ENCODE measurements at places on chromosomes 11 and 22. TPM values are rescaled to one million over a fixed set of nuclear protein-coding genes. Genes with fewer than 3 reads are reported as not detected.
A peak's percentile ranks its signal among the peaks of the same experiment; 100 is the strongest.

DNA sequence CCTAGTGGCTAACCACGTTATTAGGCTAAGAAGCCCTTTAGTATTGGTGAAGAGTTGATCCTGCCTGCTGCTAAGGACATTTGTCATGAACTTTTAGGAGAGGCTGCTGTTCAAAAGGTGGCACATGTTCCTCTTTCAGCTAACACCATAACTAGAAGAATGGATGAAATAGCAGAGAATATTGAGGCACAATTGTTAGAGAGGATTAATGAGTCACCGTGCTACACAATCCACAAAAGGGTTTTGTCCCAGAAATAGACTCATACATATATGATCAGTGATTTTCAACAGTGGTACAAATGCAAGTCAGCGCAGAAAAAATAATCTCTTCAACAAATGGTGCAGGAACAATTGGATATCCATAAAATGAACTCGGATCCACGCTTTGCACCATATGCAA, 7.0 kb upstream of the MSANTD2 start:
- DNase-seq, result no peak

DNA sequence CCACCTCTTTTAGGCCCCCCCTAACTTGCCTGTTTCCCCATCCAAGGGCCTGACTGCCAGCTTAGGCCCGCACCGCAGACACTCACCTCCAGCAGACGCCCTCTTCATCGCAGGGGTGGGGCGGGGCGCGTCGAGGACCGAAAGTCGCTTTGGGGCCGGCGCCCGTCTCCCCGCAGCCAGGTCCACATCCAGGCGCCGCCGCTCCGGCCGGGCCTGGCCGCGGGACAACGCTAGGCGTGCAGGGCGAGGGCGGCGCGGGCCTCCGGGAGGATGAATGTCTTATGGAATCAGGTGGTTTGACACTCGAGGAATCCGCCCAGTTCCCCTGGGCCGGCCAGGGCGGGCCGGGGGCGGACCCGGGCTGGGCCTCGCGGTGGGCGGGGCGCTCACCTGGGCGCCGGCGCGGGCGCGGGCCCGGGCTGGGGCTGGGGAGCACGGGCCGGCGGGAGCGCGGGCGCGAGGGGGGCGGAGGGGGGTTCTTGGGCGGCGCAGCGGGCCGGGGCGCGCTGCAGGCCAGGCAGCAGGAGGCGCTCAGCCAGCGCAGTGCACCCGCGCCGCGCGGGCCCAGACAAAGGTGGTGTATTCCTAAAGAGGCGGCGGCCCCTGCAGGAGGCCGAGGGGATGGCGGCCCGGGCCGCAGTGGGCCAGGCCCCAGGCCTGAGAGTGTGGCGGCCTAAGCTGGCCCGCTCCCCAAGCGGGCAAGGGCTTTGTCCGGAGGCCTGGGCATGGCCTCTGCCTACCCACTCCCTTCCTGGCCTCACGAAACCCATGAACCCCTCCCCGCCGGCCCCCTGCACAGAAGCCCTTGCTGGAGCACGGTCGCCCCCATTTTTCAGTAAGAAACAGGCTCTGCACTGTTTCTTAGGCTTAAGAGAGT, 177.6 kb downstream of the IGLL1 start:
- DNase-seq, result peak; percentile 80

DNA sequence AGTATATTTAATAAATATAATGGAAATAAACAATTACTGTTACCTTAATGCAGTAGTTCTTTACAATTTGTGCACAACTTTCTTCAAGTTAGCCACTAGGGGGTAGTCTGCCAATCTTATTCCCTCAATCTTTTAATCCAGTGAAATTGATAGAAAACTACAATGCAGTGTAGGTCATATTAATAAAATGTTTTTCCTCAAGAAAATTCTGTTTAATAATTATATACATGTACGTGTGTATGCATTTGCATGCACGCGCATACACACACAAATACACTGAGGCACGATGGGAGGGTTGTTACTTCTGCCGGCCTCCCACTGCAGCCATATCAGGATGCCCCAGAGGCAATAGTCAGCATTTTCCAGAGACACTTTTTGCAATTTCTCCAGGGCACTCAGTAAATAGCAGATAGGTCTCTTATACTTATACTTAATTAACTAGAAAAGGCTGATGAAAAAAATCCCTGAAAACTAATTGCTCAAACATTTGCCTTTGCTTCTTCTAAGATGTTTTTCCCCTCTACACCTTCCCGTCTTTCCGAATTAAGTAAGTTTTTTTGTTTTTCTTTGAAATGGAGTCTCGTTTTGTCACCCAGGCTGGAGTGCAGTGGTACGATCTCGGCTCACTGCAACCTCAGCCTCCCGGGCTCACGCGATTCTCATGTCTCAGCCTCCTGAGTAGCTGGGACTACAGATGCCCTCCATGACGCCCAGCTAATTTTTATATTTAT, 3.1 kb downstream of the GAB2 start:
- DNase-seq, result no peak

- no peak for DNase-seq
Observed at GRCh38 chr11:108543316-108543964, 45.3 kb upstream of the POGLUT3 start.

- DNase-seq, result no peak
Observed at GRCh38 chr11:132993991-132994502, 538.3 kb downstream of the OPCML start.

The P2RY6 gene
- 1.6 TPM for total RNA-seq

The LYVE1 gene
- 8.2 TPM for total RNA-seq

- DNase-seq, result no peak
Observed at GRCh38 chr11:110713449-110713776, 1.2 kb upstream of the ARHGAP20 start.

DNA sequence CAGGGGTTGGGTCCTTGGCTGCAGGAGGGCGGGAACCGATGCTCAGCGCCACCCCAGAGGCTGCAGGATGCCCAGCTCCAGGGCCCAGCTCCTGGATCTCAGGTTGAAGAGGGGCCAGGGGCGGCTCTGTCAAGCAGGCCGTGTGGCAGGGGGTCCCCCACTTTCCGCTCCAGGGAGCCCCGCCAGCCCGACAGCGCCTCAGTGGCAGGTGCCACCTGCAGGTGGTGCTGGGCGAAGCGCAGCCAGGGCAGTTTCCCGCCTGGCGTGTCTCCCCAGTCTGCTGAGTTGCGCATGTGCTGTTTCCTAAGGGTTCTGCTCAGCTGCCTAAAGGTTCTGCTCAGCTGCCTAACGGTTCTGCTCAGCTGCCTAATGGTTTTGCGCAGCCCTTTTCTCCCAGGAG, 442.1 kb downstream of the POTEH start:
- DNase-seq, result no peak

DNA sequence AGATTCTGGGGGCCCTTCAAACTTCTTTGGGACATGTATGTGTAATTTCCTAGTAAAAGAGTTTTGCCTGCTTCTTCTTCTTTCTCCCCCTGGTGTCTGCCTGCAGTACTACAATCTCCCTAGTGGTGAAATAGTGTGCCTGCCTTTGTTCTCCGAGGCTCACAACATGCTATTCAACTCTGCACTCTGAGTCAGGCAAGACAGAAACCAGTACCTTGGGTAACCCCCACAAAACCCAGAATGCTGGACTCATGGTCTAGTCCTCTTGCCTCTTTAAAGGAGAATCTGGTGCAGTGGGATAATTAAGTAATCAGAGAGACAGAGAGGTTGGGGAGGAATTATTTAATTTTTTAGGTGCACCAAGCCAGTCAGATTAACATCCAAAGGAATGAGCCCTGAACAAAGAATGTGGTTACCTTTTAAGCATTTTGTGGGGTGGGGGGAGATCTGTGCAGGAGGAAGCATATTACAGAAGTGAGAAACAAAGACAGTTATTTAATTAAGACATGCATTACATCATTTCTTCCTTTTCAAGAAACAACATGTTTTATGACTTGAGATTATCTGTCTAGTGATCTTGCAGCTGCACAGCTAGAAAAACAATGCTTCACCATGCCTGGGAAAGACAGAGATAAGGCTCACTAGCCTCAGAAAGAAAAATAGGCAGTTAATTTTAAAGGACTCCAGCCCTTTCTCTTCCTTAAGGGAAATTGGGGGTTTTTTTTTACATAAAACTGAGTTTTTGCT, 11.0 kb upstream of the MS4A6A start:
- peak; percentile 54 for DNase-seq

DNA sequence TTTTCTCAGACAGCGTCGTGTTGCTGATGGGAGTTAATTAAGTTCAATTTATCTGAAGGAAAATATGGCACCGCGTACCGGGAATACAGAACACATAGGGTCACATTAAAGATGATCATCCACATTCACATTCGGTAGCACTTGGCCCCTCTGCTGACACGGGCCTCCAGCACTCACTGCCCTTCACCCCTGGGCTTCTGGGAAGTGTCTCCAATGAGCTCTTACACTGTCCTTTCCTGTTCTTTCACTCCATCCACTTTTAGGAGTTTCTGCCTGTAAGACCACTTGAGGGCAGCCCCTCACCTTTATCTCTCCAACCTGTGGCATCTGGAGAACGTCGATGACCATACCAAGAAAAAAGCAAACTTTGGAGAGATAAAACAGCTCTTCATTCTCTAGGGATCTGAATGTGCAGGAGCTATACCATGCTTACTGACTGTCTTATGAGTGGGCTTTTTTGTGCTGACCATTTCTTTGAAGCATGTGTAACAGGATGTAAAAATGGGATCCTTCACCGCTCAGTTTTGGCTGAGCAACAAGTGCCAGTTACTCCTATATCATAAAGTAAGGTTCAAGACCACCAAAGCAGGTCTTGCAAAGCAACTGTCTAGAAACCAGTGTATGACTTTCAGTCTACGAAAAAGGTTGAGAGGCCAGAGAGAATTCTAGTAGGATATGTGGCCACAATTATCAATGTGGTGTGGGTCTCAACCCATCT, 1.1 kb upstream of the SERGEF start:
- DNase-seq, result peak; percentile 11

The APOL5 gene
- not detected for total RNA-seq

DNA sequence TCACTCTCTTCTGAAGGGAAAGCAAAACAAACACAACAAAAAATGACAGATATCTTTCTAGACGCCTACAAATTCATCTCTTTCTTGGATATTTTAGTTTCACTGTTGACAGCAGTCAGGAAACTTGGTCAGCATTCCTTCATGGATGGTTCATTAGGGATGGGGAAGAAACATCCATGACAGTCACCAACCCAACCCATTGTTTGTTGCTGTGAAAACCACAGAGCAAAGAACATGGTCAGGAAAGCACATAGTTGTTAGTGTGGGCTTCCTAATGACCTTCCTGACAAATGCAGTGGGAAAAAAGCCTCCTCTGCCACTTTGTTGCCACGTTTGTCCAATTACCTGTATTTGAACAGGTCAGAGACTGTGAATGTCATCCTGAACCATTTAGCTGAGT, 139.8 kb upstream of the SNX19 start:
- DNase-seq, result no peak

DNA sequence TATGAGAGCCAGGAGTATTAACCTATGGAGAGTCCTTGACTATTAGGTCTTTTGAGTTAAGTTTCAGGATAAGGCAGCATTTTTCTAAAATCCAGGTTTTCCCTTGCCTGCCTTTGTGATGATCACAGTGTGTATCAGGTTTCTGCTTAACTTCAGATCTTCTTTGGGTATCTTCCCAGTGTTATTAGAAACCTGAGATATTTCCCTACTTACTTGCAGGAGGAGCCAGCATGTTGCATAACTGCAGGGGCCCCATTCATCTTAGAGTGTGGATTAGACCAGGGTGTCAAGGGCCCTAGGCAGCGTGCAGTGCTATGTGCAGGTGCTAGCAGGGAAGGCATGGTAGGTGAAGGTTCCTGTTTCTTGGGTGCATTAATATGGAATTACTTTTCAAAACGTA, 69.5 kb downstream of the ZNRF3 start:
- DNase-seq, result no peak

- peak; percentile 13 for DNase-seq
Observed at GRCh38 chr11:88484873-88485621, 147.5 kb upstream of the CTSC start.

DNA sequence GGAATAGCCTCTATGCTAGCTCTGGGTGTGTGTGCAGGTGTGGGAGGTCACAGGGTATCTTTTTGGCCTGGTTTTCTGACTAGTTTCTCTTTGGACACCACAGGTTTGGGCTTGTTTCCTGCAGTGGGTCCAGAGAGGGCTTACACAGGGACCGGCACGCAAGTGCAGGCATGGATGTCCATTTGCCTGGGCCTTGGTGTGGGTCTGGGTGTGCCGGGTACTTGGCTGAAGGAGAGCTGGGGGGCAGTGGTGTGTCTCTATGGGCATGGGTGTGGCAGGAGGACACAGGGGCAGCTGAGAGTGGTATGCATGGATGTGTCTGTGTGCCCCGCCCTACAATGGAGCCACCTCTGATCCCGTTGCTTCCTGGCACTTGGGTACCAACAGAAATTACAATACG, 7.5 kb upstream of the KCNJ11 start:
- DNase-seq, result no peak

The SAA4 gene
- total RNA-seq, result not detected

GRCh38 chr11:27373392-27373791, 10.4 kb upstream of the CCDC34 start:
- DNase-seq, result no peak

DNA sequence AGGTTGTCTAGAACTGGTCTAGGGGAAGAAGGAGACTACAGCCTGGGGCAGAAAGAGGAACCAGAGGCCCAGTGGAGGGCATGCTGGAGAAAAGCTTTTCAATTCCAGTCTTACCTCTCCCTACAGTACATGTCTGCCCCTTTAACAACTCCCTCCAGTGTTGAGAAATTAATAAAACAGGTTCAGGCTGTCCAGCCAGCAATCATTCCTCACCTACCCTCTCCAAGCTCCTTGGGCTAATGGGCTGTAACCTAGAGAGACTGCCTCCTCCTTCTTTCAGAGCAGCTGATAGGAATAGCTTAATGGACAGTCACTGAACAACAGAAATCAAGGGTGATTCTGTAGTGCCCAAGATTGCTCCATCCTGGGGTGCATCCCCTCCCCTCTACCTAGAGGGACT, 8.8 kb downstream of the SLC35F2 start:
- DNase-seq, result no peak

DNA sequence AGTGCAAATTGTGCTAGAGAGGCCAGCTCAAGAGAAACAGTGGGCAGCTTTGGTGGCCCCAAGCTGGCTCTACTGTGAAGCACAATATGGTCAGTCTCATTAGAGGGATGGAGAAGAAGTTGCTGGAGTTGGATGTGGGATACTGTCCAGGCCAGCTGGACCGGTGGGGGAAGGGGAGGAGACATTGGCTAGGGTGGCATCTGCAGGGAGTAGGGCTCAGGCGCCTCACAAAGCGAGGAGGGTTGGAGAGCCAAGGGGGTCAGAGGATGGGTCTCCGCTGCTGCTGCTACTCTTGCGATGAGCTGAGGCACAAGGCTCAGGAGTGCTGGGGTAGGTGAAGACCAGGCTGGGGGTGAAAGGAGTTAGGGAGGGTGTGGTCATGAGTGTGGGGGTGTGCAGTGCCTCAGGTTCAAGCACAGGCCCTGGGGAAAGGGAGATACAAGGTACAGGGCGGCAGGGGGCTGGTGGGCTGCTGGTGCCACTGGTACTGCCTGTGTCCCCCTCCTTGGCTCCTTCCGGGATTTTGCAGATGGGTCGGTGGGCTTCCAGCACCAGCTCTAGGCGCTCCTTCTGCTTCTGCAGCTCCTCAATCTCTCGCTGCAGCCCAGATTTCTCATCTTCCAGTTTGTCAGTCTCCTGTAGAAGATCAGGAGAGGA, 2.3 kb downstream of the CCDC85B start:
- DNase-seq, result no peak
